Fibroblast of mammary gland (primary cell): ENCODE measurements at places on chromosomes 1 and 21.

- DNase-seq: no peak
Observed at GRCh38 chr1:211828584-211829342, 1.8 kb downstream of the LPGAT1 start.

- no peak for DNase-seq
Observed at GRCh38 chr21:34596561-34597271, 18.2 kb downstream of the RCAN1 start.

GRCh38 chr1:117814856-117815797 lies 114.3 kb downstream of the GDAP2 start:
- DNase-seq: peak; percentile 91

- DNase-seq: no peak
Observed at GRCh38 chr1:89332461-89332860, 31.4 kb upstream of the GBP6 start.

DNA sequence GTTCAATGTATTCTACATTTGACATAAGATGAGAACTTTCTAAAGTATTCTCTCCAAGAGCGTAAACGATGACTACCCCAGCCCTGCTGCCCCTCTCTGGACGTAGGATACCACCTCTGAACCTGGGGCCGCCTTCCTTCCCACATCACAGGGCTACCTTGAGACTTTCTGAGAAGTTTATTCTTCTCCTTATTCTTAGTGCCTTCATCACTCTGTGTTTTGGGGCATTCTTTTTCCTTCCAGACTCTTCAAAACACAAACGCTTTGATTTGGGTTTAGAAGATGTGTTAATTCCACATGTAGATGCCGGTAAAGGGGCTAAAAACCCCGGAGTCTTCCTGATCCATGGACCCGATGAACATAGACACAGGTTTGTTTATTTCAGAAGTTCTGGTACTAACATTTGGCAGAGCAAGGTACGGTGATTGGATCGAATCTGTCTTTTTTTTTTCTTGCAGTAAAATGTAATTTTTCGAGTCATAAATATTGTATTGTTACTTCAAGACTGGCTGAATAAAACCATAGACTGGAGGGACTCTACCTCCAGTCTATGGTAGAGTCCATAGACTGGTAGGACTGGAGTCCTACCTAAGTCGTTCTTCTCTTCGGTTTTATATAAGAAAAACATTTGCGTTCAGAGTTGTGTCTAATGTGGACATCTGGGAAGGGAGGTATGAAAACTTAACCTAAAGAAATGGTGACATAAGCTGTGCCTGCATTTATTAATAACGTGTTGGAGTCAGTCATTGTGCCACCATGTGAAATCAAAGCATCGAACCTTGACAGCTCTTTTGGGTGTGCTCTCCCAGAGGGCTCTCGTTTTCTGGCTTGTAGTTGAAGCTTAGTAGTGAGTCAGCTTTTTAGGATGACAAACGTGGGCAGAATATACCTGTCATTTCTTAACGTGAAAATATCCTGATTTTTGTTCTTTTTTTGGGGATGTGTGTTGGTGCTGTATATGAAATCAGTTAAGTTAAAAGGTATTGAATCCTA lies 1.2 kb downstream of the MAN1A2 start:
- DNase-seq: peak; percentile 41

- DNase-seq: peak; percentile 50
Observed at GRCh38 chr1:150563340-150564038, 14.3 kb downstream of the ADAMTSL4 start.

GRCh38 chr1:241695246-241696171 lies 43.4 kb downstream of the WDR64 start:
- DNase-seq: no peak

DNA sequence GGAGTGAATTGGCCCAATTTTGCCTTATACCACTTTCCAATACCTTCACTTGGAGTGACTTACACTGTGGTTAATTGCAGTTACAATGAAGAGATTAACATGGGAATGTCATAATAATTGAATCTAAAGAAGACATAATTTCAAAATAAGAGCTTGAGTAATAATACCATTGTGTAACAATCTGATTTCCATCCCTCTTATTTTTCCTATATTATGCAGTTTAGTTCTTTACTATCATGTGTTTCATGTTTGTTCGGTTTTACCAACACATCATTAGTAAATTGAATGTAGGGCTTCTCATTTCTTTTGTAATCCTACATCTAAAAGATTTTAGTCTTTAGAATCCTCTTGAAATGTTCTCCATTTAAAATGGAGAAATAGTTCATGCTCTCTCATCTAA lies 19.2 kb upstream of the XPR1 start:
- DNase-seq: no peak

GRCh38 chr1:2499986-2500596 lies 24.0 kb downstream of the PLCH2 start:
- DNase-seq: no peak

- DNase-seq: no peak
Observed at GRCh38 chr1:51791888-51792287, 86.6 kb downstream of the NRDC start.

GRCh38 chr1:162023181-162023546 lies 505 bp downstream of the OLFML2B start:
- DNase-seq: no peak

DNA sequence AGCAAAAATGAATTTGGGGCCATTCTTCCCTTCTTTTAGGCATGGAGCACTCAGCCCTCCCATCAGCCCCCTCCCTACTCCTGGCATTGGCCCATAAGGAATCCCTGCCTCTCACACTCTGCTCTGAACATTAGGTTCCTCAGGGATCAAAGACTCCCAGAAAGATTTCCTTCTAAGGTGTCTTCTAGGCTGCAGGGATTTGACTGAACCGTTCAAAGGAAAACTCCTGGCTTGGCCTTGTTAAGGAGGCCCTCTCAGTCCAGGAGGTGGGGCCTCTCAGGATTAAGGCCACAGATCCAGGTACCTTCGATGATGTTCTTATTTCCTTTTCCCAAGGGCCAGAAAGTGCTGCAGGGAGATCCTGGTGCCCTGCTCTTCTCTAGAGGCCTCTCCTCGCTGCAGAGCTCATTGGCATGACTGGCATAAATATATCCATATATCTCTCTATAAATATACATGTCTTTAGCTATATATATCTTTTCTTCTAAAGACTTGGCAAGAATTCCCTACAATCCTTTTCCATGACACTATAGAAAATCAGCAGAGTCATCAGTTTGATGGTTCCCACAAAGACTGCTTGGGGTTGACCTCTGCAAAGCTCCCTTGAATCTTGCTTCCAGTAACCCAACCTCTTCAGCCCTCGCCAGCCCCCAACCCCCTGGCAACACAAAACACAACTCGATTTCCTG lies 59.1 kb downstream of the PLXNA2 start:
- DNase-seq: peak; percentile 37

DNA sequence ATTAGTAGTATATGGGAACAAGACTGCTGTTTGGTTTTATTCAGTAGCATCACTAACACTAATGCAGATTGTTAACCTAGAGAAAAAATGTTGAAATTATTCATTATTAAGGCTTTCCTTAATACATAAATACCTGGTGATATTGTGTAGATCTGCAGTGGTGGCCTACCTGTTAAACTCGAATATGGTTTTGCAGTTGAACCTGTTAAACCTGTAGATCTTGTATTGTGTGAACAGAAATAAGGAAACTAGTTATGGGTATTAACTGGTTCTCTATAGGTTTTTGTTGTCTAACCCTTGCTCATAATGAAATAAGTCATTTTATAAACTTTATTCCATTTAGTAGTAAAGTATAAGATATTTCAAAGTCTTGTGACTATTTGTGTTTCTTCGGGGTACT lies 23.9 kb downstream of the PKN2 start:
- no peak for DNase-seq

- DNase-seq: no peak
Observed at GRCh38 chr1:151825204-151825603, 6.4 kb downstream of the RORC start.

DNA sequence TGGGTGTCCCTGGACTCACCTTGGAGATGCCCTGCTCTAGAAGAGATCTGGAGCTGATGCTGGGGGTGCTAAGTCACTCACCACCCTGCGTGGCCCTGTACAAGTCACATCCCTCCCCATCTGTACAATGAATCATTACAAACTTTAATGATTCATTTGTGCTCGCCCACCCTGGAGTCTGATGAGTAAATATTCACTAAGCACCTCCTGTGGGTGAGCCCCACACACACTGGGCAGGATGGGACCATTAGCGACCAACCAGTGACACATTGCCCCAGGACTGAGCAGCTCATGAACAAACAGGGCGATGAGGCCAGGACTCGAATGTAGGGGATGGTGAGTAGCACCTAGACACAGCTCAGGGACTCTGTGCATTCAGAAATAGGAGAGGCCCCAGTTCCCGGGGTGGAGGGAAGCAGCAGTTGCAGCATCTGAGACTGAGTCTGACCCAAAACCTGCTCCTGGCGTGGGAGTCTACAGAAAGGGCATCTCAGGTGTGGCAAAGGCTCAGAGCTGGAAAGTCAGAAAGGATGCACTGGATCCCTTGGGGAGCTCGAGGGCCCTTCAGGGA lies 18.1 kb upstream of the PDZK1IP1 start:
- peak; percentile 55 for DNase-seq

- DNase-seq: peak; percentile 46
Observed at GRCh38 chr1:22500471-22500870, 48.8 kb downstream of the ZBTB40 start.

GRCh38 chr1:43206600-43207228 lies 34.6 kb downstream of the CFAP57 start:
- DNase-seq: peak; percentile 64

DNA sequence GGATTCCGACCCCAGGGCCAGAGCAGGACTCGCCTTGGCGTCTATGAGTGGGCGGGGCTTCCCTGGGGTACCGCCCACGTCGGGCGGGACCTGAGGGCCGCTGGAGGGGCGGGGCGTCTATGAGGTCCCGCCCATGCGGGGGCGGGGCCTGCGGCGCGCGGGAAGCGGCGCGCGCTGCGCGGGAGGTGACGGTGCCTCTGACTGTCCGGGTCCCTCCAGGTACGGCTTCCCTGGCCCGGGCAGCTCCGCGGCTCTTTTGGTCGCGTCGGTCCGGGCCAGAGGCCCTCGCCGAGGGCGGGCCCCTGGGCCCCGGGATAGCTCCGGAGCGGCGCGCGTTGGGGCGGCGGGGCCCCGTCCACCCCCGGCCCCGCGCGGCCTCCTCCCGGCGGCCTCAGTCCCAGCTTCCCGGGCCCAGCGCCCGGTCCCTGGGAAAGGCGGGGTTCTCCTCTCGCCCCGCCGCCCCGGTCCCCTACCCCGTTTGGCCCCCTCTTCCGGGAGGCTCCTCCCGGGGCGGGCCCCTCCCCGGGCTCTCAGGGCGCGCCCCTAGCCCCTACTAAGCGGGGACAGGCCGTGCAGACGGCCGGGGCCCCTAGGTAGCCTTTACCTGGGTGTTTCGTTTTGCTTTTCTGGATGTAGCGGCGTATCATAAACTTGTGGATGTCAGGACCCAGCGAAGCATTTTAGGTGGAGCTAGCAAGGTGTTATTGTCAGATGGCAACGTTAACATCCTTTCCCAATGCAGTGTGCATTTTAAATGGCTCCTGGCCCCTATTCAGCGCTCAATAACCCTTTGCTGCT lies at the start of gene CHAF1B:
Gene CHAF1B (plus strand): TSS at position 160 of the 798 bp plus-strand sequence. CDS start 745 bp downstream, outside the sequence.
- peak; percentile 68 for DNase-seq

GRCh38 chr21:45852886-45853400 lies 128.6 kb upstream of the COL6A1 start:
- DNase-seq: no peak

GRCh38 chr1:1926346-1926811 lies 7.3 kb upstream of the TMEM52 start:
- DNase-seq: no peak

GRCh38 chr1:177944016-177944949 lies 25.6 kb downstream of the SEC16B start:
- DNase-seq: no peak

DNA sequence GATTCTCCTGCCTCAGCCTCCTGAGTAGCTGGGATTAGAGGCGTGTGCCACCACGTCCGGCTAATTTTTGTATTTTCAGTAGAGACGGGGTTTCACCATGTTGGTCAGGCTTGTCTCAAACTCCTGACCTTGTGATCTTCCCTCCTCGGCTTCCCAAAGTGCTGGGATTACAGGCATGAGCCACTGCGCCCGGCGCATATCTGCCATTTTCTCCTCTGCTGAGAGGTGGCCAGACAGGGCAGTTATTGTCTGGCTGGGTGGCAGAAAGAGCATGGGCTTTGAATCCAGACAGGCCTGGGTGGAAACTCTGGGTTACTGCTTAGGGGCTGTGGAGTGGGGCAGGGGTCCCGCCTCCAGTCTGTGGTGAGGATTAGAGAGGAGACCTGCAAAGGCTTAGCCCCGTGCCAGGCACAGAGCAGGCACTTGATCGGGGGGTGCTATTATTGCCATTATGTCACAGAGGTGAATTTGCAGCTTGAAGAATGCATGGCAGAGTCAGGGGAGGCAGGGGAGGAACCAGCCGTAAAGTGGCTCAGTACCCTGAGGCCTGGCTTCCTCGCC lies 73.9 kb downstream of the MAN1C1 start:
- DNase-seq: no peak

DNA sequence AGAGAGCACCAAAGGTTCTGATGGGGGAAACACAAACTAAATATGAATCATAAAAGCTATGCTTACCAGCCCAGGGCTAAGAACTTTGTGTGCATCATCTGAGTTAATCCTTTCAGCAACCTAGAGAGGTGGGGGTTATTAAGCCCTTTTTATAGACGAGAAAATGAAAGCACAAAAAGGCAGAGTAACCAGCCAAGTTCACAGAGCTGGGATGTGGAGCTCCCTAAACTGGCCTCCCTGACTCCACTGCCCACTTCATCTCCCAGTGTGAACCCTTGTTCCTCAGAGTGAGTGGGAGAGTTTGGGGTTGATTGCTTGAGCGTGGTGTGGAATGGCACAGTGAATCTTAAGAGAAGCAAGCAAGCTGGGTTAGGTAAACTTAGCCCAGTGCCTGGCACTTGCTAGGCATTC lies 10.8 kb upstream of the BCAR3 start:
- DNase-seq: peak; percentile 42

GRCh38 chr21:26131554-26131953 lies 39.0 kb downstream of the APP start:
- DNase-seq: no peak
